ENCODE measurements at places on chromosomes 2 and 18.
A peak's percentile ranks its signal among the peaks of the same experiment; 100 is the strongest.

GRCh38 chr2:27966466-27966865, 75.9 kb downstream of the BABAM2 start:
- DNase-seq = peak; percentile 80

DNA sequence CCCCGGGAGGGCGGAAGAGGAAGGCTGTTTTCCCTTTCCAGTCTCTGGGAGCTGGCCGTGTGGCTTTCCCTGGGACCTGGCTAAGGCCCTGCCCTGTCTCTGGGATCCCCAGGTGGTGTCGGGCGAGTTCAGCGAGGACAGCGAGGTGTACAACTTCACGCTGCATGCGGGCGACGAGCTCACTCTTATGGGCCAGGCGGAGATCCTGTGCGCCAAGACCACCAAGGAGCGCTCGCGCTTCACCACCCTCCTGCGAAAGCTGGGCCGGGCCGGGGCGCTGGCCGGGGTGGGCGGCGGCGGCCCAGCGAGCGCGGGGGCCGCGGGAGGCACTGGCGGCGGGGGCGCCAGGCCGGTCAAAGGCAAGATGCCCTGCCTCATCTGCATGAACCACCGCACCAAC, 11.2 kb downstream of the GAREM2 start:
- no peak for DNase-seq

GRCh38 chr2:189037518-189037917, 63.3 kb downstream of the COL3A1 start:
- peak; percentile 64 for DNase-seq

DNA sequence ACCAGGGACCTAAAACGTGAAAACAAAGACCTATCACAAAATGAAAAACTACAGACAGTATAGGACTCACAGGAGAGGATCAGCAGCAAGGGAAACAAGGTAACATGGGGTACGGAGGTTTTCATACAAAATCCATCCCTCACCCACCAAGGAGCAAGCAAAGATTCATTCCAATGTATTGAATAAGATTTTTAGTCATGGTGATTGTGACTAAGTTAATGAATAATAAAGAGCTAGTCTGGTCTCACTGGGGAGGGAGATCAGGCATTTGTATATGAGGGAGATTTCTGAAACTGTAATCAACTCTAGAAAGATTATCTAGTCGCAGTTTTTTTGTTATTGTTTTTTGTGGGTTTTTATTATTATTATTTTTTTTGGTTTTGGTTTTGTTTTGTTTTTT, 336.5 kb upstream of the MMADHC start:
- peak; percentile 8 for DNase-seq

- no peak for DNase-seq
Observed at GRCh38 chr2:57504787-57505186, 541.8 kb upstream of the VRK2 start.

DNA sequence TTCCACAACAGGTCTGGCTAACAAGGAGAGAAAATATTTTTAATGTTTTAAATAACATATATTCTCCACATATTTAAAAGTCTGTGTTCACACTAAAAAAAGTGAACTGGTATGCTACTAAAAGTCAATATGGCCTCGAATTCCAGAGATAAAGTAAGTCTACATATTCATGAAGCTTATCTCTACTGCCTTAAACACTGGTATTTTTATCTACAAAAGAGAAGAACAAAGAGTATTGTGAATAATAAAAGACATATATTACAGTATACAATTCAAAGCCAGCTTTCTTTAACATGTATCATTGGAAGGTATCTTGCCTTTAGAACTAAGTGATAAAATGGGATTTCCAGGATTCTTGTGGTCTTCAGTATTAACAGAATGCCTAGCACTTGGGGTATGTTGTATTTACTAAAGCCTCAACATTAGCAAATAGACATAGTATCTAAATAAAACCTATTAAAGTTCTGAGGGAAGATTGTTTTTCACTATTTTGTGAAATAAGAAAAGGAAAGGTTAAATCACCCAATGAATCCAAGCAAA, 302.8 kb upstream of the CCDC68 start:
- DNase-seq = peak; percentile 52

- DNase-seq = peak; percentile 82
Observed at GRCh38 chr18:27860701-27861107, 316.2 kb downstream of the CDH2 start.

GRCh38 chr2:36587101-36587500, 10.9 kb downstream of the FEZ2 start:
- DNase-seq = no peak

GRCh38 chr2:109386004-109386695, 227.6 kb downstream of the SEPTIN10 start:
- DNase-seq = no peak

DNA sequence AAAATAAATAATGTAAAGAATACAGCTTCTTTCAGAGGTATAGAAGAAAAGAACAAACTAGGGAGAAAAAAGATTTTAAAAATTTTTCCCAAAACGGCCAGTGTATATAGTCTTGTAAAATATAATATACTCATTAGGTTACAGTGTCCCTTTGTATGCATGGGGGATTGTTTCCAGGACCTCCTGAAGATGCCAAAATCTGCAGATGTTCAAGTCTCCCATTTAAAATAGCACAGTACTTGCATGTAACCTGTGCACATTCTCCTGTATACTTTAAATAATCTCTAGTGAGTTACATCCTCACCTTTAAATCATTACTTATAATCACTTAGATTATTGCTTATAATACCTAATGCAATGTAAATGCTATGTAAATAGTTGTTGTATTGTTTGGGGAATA, 80.6 kb upstream of the LRRTM4 start:
- DNase-seq = no peak

- no peak for DNase-seq
Observed at GRCh38 chr2:43127208-43127940, 99.0 kb downstream of the ZFP36L2 start.

- DNase-seq = peak; percentile 22
Observed at GRCh38 chr2:186460465-186460864, 25.6 kb upstream of the ZC3H15 start.

DNA sequence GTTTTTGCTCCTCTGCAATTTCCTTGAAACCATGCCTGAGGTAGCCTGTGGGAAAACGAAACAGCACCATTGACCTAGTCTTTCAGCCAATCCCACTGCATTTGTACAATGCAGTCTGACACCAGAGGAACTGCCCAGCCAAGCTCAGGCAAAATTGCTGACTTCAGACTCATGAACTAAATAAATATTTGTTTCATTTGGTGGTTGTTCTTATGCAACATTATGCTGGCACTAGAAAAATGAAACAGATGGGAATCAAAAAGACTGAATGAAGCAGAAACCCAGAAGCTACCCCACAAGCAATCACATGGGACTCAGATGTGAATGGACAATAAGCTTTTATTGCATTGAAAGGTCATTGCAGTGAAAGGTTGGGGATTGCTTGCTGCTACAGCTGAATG, 1.7 kb downstream of the NAT8 start:
- DNase-seq = no peak

GRCh38 chr2:215504547-215504946, 68.7 kb upstream of the FN1 start:
- no peak for DNase-seq

DNA sequence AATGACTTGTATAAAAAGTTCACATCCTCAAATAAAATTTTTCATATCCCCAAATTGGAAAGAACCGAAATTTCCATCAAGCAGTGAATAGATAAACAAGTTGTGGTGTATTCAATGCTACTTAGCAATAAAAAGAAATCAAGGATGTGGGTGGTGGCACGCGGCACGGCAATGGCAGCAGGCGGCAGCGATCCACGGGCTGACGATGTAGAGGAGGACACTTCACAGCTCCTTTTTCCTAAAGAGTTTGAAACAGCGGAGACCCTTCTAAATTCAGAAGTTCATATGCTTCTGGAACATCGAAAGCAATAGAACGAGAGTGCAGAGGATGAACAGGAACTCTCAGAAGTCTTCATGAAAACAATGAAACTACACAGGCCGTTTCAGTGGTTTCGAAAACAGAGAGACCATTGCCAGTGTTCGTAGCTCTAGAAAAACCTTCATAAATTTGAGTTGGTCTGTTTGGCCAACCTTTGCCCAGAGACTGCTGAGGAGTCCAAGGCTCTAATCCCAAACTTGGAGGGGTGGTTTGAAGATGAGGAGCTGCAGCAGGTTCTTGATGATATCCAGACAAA, 9.8 kb upstream of the IL36A start:
- no peak for DNase-seq

DNA sequence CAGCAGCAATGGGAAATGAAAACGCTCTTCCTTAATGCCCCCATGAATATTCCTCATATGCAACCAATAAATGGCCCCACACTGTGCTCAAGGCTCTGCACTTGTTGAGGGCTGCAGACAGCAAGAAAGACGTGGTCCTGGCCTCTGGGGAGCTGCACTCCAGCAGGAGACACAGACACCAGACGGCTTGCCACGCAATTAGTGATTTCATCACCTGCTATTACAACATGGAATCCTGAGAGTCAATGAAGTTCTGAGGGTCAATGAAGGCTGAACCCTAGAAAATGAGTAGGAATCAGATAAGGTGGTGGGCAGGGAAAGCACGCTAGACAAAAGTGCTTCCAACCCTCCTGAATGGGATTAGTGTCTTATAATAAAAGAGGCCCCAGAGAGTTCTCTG, 18.9 kb downstream of the CREG2 start:
- DNase-seq = no peak

GRCh38 chr2:148493822-148494563, 150.6 kb upstream of the EPC2 start:
- no peak for DNase-seq

DNA sequence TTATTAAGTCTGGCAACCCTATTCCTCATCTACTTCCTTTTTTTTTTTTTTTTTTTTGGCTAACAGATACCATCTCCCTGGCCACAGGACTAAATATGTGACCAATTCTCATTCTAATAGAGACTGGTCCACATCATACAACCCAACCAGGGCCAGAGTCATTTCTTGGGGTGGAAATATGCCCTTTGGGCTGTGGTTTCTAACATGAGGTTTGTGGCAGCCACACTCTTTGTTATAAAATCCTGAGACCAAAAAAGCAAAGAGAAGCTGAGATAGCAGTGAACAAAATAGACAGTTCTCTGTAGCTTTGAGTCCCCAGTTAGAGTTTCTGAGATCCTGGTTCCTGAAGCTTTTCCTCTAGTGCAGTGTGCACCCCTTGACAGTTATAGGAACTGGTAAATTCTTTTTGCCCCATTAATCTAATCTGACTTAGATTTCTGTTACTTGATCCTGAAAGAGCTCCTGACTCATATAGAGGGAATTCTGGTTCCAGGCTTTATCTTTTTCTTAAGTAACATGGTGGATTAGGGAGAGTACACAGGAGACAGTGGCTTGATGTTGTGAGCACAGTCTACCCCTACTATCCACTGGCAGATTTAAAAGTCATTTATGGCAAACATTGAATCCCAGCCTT, 86.8 kb downstream of the MAIP1 start:
- DNase-seq = peak; percentile 90

- DNase-seq = no peak
Observed at GRCh38 chr2:219335373-219335786, 2.8 kb upstream of the RESP18 start.

DNA sequence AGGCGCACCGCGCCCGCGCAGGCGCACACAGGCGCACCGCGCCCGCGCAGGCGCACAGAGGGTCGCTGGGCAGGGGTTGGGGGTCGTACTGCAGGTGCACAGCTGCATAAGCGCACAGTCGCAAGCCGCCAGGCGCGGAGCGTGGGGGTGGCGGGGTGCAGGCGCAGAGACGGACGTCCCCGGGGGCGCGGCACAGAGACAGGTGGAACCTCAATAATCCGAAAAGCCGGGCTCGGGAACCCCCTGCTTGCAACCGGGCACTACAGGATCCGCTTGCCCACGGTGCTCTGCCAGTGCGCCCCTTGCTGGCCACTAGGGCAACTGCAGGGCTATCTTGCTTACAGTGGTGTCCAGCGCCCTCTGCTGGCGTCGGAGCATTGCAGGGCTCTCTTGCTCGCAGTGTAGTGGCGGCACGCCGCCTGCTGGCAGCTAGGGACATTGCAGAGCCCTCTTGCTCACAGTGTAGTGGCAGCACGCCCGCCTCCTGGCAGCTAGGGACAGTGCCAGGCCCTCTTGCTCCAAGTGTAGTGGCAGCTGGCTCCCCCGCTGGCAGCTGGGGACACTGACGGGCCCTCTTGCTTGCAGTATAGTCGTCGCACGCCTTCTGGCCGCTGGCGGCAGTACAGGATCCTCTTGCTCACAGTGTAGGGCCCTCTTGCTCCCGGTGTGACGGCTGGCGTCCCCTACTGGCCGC, 34.9 kb downstream of the FAM110C start:
- DNase-seq = peak; percentile 4

Data from fibroblast of lung (primary cell).